Astrocyte (in vitro differentiated cells and primary cell): ENCODE measurements at places on chromosomes 6 and 20.

DNA sequence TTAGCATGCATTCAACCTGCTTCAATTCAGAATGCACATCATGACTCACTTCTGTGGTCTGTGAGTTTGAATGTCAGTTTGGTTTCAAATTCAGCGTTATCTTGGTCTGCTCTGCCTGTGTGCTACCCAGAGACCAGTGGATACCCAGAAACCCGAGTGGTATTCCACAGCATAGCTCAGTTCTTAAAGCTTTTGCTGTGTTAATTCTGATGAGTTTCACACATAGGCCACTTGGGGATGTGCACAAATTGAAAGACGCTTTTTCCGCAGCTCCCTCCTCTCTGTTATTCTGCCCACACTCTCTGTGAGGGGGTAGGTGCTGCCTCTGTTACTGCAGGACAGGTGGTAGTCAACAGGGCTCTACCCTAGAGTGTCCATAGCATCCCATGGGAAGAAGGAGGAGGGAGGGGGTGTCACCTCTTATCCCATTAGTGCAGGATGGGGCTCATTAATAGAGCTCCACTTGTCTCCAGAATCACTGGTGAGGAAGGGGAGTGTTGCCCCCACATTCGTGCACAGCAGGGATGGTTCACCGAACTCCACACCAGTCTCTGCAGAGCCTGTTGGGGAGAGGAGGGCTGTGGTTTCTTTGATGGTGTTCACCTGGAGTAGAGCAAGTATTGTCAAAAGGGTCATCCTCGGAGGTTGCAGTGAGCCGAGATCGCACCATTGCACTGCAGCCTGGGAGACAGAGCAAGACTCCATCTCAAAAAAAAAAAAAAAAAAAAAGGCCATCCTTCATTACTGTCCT lies 29.2 kb upstream of the SDCBP2 start:
- peak; percentile 78 for DNase-seq

DNA sequence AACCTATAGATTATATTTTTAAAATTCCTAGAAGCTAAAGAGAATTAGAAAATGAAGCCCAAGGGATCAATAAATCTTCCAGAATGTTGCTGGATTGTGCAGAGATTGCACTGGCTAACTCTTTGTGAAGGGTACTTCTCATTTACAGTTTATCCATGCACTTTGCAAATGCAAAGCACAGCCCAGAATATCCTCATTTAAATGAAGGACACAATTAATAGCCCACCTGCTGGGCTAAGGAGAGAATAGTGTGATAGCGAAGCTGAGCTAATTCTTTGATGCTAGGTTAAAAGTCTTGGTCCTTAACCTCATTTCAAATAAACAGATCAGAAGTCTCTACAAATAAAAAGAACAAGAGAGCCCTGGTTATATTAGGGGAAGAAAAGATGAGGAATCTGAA lies 72.5 kb downstream of the SMPDL3A start:
- no peak for DNase-seq

GRCh38 chr6:113591896-113592827 lies 265.0 kb upstream of the MARCKS start:
- no peak for DNase-seq

DNA sequence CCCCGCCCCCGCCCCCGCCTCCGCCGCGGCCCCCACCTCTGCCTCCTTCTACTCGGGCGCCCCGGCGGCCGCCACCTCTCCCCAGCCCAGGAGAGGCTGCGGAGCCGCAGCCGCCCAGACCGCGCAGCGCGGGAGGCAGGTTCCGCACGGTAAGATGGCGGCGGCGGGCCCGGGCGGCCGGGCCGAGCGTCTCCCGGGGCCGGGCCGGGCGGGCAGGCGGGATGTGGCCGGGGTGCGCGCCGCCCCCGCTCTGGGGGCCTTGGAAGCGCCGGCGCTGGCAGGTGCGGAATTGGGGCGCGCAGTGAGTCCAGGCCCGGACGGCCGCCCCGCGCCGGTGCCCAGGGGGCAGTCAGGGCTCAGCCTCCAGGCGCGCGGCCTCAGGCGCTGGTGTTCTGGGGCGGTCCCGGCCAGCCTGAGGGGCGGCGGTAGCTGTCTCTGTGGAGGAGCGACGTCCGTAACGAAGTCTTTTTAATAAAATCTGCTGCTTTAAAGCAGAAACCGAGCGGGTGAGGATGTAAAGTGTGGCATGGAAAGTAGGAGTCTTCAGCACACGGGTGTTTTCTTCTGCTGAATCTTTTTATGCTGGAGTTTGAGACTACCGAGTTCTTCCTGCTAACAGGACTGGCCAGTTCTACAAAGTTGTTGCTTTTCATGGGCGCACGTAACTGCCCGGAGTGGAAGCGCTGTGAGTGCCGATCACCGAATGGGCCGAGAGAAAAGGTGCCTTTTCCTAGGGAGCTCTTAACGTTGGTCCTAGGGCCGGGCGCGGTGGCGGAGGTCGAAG lies at the start of gene GID8:
Gene GID8 (plus strand): TSS at position 43 of the 784 bp plus-strand sequence. CDS start 3,356 bp downstream, outside the sequence.
- peak; percentile 30 for DNase-seq

- DNase-seq = no peak
Observed at GRCh38 chr6:36428911-36429310, 13.7 kb downstream of the PXT1 start.
